ENCODE measurements at places on chromosomes 6 and 20.
A peak's percentile ranks its signal among the peaks of the same experiment; 100 is the strongest.

DNA sequence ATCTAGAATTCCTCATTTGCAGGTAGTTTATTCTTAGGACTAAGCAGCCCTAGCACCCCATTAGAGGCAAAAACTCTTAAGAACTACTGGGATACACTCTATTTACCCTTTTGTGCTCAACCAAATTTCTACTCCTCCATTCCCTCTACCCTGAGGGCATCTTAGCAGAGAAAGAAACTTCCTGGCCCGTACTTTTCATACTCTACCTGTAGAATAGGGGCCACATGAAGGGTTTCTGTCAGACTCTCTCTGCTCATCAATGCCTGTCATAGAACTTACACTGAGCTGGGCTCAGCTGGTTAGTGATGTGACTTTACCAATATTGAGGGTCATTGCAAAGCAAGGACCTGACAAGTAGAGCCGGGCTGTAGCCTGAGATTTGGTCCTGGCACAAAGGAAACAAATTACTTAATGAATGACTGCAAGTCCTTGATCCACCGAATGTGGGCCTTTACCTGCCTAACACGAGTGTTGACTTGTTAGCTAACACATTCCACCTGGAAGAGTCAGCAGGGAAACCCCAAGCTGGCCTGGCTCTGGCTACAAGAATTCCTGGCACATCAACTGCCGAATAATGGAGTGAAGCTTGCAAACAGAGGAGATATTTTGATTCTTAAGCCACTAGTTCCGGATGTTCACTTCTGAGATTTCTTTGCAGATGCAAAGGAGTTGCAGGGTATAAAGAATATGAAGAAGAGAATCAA is 280.5 kb upstream of the JAG1 start:
- no peak for DNase-seq

- no peak for DNase-seq
These were observed 127.5 kb downstream of the CDKAL1 start for GRCh38 chr6:20661721-20662120.

DNA sequence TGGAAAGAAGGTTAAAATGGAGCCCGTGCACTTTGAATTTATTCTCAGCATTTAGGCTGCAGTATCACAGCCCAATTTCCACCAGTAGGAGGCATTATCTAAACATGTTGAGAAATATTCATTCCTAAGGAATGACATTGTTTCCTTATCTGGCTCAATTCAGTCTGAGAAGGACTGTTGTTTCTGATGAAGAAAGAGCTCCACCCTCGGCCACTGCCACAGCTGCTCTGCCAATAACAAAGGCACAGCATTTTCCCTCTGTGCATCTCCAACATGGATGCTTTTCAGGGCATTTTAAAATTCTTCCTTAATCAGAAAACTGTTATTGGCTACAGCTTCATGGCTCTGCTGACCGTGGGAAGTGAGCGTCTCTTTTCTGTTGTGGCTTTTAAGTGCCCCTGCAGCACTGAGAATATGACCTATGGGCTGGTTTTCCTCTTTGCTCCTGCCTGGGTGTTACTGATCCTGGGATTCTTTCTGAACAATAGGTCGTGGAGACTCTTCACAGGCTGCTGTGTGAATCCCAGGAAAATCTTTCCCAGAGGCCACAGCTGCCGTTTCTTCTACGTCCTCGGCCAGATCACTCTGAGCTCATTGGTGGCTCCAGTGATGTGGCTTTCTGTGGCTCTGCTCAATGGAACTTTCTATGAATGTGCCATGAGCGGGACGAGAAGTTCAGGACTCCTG is at the start of gene CALHM5:
Gene CALHM5, plus strand, starts transcription at position 216 of the 687 bp plus-strand sequence. Its CDS starts 58 bp downstream, at position 274.
- no peak for DNase-seq

DNA sequence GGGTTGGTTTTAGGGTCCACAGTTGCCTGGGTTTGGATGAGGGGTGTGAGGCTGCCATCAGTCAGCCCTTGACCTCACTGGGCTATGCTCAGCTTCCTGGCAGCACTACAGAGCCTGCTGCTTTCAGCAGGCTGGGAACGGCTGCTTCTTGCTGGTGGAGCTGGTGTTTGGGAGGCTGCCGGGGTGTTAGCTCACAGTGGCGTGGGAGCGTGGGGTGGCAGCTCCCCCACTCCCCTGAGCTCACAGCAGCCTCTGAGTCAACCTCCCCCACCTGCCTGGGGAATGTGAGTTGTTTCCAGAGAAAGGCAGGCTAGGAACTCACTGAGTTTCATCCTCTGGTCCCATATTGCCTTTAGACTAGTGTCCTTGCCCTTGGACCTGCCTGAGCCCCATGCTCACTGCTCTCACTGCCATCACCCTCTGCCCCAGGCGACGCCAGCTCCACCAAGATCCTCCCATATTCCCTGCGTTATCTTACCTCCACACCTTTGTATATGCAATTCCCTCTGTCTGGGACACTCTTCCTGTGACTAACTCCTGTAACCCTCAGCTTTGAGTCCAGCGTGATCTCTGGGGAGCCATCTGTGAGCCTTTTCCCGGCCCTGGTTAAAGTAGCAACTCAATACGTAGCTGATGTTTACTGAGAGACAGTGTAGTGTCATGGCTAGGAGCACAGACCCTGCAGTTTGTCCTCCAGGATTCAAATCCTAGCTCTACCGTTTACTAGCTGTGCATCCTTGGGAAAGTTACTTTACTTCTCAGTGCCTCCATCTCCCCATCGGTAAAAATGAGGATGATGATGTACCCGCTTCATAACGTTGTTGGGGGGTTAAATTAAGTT is 34.8 kb downstream of the PPP1R16B start:
- DNase-seq, result no peak

DNA sequence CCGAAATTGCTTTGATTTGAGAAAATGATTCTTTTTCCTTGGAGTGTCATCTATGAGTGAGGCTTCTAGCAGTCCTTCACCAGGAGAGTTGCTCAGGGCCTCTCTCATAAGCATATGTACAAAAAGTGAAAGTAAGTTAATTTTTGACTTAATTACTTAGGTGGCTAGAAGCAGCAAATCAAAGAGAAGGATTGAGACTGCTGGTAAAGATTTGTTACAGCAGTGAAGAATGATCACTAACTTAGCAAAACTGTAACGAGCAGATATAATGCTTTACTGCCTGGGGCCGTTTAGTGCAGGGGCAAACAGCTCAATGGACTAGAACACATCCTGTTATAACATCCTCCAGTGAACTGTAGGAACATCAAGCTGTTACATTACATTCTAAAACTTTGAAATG is 167.8 kb upstream of the RIPOR2 start:
- DNase-seq, result no peak

DNA sequence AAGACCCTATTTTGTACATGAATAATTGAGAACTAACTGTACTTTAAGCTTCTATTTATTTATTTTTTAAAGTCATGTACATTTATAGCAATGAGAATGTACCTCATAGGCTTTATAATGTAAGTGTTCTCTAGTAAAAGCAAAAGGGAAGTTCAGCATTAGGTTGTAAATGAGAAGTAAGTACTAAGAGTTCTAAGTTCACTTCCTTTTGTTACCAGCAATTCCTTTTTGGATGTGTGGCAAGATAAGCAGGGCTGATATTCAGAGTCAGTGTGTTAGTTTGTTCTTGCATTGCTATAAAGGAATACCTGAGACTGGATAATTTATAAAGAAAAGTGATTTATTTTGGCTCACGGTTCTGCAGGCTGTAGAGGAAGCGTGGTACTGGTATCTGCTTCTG is 54.0 kb upstream of the CCN2 start:
- no peak for DNase-seq

DNA sequence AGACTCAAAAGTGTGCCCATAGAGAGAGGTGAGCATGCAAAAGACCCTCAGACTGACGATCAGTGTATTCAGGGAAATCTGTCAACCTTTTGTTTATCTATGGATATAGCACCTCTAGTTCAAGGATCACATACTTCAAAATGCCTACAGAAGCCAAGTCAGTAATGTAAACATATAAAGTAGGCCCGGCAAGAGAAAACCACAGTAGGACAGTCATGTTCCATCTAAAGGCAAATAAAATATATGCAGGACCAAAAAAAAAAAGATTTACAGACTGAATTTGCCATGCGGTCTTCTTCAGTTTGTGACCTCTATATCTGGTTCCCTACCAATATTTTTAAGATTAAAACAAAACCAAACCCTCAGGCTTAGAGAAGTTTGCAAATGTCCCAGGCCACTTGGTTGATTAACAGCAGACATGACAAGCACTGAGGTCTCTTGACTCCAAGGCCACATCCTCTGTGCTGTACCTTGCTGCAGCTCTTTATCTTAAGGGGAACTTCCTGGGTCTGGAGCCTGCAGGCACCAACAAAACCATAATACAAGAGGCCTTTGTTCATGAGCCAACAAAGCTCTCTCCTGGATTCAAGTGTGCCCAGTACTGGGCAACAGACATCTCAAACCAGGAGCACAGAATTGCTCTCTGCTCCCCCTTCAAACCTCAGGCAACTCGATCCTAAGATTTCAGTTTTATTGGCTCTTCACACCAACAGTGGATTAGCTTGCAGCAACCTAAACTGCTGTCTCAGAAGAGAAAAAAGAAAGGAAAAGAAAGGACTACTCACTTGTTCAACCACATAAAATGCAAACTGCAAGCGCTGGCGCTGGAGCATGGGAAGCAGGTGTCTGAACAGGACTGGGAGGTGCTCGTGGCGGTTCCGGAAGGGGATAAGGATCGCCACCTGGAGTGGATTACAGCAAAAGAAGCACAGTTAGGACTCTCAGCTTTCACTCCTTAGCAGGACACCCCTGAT is 71.7 kb downstream of the B4GALT5 start:
- DNase-seq, result no peak

- DNase-seq, result no peak
These were observed 51.0 kb upstream of the ASIP start for GRCh38 chr20:34190262-34190661.

- DNase-seq, result peak; percentile 92
These were observed 18.2 kb upstream of the OCSTAMP start for GRCh38 chr20:46568570-46569129.

DNA sequence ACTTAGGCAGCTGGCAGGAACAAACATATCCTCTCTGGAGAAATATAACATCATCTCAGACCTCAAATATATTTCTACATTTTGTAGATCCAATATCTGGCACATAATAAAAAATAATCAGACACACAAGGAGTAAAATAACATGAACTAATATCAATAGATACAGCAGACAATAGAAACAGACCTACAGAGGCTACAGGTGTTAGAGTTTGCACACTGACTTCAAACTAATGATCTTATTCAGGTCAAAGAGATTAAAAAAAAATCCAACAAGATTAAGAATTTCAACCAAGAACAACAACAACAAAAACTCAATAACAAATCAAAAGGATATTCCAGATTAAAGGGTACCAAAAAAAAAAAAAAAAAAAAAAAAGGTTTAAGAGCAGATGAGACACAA is 13.9 kb upstream of the CDYL start:
- no peak for DNase-seq

DNA sequence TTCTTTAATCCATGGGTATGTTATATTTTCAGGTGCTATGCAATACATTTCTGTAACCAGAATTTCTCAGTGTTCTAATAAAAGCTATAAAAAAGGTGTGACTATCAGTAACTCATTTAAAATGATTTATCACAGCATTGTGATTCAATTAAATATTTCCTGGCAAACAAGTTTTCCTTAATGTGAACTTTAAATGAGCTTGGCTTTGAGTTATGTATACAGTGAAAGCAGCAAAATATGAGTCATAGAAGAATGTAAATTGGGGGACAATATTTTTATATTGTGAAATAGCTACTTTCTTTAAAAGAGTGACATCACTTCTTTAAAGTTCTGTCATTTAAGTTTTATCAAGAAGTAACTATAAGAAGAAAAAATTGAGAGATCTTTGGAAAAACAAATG is 484.9 kb upstream of the MAN1A1 start:
- DNase-seq, result no peak

DNA sequence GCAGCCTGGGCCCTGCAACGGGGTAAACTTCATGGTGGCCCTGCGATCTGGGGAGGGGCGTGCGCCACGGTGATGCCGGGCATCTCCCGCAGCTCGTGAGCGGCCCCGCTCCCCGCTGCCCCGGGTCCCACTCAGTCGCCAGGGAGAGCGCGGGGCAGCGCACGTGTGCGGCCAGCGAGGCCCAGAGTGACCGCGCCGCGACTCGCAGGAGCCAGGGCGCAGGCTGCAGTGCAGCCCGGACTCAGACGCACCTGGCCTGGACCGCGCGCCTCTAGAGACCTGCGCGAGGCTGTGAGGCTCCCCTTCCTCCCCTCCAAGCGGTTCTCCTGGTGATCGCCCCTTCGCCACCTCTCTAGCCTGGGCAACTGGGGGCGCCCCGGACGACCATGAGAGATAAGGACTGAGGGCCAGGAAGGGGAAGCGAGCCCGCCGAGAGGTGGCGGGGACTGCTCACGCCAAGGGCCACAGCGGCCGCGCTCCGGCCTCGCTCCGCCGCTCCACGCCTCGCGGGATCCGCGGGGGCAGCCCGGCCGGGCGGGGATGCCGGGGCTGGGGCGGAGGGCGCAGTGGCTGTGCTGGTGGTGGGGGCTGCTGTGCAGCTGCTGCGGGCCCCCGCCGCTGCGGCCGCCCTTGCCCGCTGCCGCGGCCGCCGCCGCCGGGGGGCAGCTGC is 652 bp downstream of the BMP6 start:
- DNase-seq, result no peak

DNA sequence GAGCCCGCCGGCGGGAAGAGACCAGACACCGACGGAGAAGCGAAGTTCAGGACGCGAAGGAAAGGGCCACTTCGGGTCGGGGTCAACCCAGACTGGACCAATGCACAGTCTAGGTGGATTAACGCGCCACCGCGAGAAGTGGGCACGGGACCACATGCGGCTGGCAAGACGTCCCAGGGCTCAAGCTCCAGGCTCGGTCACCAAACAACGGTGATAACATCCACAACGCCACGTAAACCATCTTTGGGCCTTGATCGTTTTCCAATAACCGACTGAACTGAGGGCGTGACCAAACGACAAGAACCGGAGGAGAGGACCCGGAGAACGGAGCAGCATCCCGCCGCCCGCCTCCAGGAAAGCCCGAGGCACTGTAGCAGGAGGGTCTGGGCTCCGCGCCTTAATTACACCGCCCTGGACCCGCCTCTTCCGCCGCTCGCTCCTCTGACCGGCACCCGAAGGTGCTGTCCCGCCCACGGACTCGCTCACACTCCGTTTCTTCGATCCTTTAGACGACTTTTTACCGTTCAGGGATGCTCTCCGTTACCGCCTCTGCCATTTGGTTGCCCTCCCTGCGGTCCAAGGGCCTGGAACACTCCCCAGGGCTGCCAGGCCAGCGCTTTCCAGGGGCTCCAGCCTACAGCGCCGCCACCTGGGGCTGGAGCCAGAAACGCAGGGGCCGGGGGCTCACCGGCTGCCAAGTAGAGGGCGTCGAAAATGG is 44.1 kb downstream of the DPPA5 start:
- DNase-seq, result no peak

- DNase-seq, result no peak
These were observed 347.3 kb upstream of the CDH4 start for GRCh38 chr20:60904730-60905129.

DNA sequence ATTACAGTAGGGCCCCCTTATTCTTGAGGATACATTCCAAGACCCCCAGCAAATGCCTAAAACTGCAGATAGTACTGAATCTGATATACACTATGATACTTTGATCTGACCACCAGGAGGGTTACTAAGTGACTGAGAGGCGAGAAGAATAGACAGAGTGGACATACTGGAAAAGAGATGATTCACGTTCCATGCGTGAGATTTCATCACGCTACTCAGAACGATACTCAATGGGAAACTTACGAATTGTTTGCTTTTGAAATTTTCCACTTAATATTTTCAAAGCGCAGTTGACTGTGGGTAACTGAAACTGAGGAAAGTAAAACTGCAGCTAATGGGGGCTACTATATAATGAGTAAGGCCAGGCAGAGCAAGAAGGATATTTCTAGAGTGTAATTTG is 60.8 kb downstream of the STX11 start:
- no peak for DNase-seq

GRCh38 chr6:125356884-125357283 is 55.1 kb upstream of the HDDC2 start:
- DNase-seq, result no peak

GRCh38 chr6:46376562-46377061 is 114.6 kb downstream of the RCAN2 start:
- no peak for DNase-seq
